Activated CD4-positive, CD25-positive, alpha-beta regulatory T cell (primary cell): ENCODE measurements at places on chromosomes 4 and X.

DNA sequence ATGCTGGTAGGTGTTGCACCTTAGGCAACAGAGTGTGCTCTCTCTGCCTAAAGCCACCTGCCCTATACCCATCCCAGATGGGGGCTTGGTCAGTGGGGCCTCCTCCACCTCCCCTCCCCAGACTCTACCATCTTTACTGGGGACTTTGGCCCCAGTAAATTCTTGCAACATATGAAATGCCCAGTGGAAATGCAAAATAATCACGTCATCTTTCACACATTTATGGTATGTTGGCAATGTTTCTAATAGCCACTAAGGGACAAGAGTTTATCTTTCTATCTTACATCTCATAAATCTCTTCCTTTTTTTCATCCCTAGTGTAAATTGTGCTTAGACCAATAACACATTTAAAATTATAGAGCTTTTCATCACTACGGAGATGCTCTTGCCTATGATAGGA lies 103.0 kb upstream of the MAML3 start:
- DNase-seq: no peak

GRCh38 chr4:19193274-19193981 lies 1058.3 kb upstream of the SLIT2 start:
- DNase-seq: no peak

- DNase-seq: no peak
Measured at GRCh38 chrX:20374900-20375438, 108.3 kb upstream of the RPS6KA3 start.

DNA sequence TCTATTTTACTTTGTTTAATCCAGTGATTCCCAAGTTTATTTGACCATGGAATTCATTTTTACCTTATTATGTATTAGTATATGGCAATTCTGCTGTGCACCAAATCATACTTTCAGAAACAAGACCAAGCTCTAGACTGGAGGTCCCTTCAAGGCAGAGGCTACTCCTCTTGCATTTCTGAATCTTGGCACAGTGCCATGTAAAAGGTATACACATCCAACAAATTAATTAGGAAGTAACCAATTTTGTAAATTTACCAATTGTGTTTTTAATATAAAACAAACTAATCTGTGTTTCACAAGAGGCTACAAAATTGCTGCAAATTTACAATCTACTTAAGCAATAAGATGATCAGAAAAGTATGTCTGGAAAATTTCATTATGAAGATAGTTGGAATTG lies 712.2 kb upstream of the HS3ST1 start:
- no peak for DNase-seq

DNA sequence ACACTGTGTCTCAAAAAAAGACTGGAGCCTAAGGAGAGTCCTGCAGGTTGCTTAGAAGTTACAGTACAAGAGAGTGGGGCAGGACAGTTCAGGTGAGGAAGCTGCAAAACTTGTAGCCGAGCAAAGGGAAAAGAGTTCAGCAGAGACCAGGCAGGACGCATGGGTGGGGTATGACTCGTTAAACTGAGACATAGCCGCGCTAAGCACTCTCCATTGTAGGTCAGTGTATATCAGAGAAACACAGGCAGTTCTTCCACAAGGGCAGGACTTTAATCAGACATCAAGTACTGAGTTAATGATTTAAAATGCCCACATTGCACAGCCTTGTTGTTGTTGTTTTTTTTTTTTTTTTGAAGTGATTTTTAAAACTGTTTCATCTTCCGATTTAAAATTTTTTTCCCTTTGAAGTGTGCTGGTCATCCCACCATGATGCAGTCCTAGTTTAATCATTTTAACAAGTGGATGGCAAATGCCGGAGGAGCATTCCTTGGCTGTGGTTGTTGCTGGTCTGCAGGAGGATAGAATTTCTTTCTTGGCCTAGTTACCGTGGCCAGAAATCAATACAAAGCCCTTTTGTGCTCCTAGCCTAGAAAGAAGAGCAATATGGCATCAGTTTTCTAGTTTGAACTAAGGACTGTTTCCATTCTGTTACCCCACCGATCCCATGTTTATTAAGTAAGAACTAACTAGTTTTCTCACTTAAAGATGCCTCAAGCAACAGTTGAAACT lies 10.3 kb downstream of the LAP3 start:
- DNase-seq: no peak
